Kidney glomerular epithelial cell (primary cell): ENCODE measurements at places on chromosomes 7 and 10.

DNA sequence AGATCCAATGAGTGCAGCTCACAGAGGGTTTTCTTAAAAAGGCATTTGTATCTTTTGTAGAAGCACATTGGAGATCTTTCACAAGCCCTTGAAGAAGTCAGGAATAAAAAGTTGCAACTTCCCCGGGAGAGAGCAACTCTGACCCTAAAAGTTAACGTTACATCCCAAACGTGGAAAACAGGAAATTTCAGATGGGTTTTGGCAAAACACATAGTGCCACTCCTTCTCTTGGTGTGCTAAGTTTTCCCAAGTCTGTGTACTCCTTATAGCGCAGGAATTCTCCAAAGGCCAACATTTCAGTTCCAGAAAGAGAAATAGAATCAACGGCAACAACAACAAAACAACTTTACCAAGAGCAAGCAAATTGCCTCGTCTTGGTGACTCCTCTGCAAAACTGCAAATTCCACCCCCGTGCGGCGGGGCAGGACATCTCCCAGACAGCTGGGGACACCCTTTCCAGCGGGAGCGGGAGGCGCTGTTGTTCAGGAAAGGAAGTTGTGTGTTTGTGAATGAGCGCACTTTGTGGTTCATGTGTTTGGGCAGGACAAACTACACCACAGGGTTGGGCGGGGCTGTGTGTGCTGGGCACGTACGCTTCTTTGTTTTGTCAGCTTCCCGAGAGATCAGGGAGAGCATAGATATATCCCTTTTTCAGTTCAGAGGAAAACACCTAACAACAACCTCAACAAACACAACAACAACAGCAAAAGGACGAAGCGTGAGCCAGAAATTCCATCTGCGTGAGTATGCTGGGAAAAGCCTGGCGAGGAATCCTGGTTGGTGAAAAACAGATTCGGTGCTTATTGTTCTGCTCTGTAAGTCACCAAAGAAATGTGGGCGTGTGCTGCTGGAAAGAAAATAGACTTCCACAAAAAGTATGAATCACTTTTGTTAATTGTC lies 294.7 kb upstream of the PITRM1 start:
- DNase-seq = peak; percentile 95

GRCh38 chr10:29795850-29796249 lies 161.1 kb upstream of the SVIL start:
- DNase-seq = peak; percentile 46

GRCh38 chr7:106774768-106775551 lies 90.1 kb upstream of the PIK3CG start:
- DNase-seq = no peak

- DNase-seq = no peak
These were observed 23.5 kb downstream of the PWWP2B start for GRCh38 chr10:132420469-132420980.

DNA sequence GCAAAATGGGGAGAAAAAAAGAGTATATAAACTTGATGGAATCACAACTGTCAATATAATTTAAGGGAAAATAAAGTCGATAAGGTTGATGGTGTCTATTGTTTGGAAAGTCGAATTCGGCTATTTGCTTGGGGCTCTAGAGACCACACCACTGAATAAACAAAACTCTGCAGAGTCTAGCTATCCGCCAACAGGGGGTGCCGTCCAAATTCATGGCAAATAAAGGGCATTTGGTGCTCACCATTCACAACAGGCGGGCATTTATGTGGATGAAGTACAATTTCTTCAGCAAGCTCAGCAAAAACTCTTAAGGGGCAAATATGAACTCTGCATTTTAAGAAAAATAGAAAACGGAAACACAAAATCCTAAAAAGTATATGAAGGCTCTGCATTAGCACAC lies 23.3 kb downstream of the CD36 start:
- no peak for DNase-seq

- no peak for DNase-seq
These were observed 711.2 kb upstream of the NRP1 start for GRCh38 chr10:34045571-34046190.

DNA sequence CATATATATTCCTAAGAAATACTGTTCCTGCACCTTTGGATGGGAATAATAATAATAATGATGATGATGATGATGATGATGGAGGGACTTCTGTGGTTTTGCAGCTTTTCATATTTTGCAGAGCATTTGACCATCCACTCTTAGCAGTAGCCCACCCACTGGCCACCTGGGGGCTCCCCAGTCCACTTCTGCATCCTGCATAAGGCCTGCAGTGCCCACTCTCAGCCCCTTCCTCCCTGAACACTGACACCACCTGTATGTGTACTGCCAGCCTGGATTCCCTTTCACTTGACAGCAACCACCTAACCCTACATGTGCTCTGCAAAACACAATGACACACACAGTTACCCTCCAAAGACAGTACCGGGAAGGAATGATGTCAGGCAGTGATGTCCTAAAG lies 131.4 kb downstream of the ADAM12 start:
- no peak for DNase-seq

GRCh38 chr7:30584415-30584814 lies 10.3 kb upstream of the GARS1 start:
- no peak for DNase-seq

DNA sequence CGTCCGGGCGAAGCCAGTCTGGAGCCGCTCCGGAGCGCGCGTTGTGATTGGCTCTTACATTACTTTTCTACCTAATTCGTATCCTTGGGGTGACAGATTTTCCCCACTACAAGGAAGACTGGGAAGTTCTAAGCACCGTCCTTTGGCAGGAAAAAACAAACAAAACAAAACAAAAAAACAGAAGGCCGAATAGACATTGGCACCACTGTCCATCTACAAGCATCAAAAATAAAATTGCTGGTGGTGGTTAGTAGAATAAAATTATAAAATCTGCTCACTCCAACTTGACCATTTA lies 651 bp upstream of the SKAP2 start:
- DNase-seq = no peak
